Activated gamma-delta T cell treated with anti-CD3 and anti-CD28 coated beads, Interleukin-2, amount 50 U/mL, for 16 hours (primary cell): ENCODE measurements at places on chromosomes 7 and 10.

GRCh38 chr7:134527979-134528371, 608 bp downstream of the AKR1B10 start:
- no peak for DNase-seq

DNA sequence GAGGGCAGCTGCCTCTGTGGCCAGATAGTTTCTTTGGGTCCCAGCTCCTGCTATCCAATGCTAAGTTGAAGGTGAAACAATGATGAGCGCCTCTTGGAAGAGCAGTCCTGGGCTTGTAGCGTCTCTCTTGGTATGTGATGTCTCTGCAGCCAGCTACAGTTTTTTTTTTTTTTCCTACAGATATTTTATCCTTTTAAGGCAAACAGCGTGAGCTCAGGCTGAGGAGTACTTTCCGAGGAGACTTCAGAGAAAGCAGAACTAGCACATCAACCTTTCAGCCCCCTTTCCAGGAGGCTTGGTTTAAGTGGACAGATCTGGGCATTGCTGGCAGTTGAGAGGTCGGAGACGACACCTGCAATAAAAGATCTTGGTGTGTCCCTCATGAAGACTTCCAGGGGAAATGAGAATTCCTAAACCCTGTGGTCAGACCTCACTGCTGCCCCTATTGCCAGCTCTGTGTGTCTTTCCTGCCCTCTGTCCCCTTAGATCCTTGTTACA, 9.1 kb downstream of the PRKG1 start:
- no peak for DNase-seq

- DNase-seq, result no peak
Measured at GRCh38 chr7:43113622-43114457, 1.4 kb downstream of the HECW1 start.

GRCh38 chr10:63466144-63466935, 563 bp upstream of the JMJD1C start:
- peak; percentile 8 for DNase-seq

GRCh38 chr10:8026349-8027259, 27.9 kb upstream of the GATA3 start:
- DNase-seq, result no peak

GRCh38 chr10:42975005-42975493, 101.8 kb upstream of the RET start:
- no peak for DNase-seq

DNA sequence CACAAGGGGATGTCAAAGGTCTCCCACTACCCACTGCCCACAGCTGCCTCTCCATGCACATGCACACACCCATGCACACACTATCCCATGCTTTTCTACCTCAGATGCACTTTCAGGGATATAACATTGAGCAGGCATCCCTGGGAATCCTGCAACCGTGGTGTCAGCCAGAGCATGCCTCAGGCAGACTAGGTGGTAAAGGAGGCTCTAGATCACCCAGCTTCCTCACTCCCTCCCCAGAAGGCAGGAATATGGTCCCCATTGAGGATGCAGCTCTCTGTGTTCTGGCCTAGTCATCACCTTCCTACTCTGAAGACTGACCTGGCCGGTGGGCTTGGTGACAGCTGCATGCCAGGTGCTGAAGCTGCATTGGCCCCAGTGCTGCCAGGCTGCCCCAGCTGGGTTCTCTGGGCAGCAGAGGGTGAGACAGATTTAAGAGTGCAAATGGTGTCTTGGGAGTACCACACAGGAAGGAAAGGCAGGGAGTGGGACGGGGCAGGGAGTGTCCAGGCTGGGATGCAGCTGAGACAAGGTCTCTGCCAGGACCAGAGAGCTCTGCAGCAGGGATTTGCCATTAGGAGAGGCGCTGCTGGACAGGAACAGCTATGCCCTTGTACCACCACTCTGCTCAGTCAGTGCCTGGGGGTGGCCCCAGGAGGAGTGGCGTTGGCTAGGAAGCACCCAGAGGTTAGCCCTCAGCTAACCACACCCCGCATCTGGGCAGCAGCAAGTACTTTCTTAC, 53.4 kb upstream of the GDF10 start:
- DNase-seq, result no peak

DNA sequence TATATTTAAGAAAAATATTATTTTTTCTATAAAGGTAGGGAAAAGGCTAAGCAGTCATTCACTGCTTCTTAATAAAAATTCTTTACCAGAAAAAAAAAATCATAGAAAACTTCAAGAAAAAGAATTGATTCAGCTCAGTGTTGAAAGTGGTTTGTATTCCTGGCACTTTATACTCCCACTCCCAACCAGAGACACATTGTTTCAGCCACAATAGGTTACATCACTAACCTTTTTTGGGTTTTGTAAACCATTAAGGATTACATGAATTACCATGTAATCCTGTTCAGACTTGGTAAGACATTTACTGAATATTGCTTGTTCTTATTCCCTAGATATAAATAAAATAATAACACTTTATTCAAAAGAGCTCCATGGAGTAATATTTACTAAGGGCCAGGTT, 46.6 kb downstream of the MINPP1 start:
- DNase-seq, result no peak

- no peak for DNase-seq
Measured at GRCh38 chr10:124007773-124008145, 85.6 kb downstream of the CHST15 start.

DNA sequence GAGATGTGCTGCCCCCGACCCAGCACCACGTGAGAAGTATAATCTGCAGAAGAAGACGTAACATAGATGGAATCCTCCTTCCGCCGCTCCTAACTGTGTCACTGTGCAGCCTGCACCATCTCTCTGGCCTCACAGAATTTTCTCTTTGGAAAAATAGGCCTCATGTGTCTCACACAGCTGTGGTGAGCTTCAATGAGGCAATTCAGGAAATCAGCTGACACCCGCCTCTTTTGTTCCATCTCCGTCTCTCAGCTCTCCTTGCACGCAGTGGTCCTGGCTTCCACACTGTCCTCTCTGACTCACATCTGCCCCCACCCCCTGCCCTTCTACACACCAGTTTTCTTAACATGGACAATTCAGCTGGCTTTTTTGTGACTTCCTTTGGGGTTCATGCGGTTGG, 7.2 kb downstream of the C10orf90 start:
- no peak for DNase-seq

GRCh38 chr10:119503821-119504220, 38.7 kb downstream of the RGS10 start:
- DNase-seq, result no peak

GRCh38 chr10:128854963-128855362, 612.1 kb upstream of the MGMT start:
- no peak for DNase-seq

DNA sequence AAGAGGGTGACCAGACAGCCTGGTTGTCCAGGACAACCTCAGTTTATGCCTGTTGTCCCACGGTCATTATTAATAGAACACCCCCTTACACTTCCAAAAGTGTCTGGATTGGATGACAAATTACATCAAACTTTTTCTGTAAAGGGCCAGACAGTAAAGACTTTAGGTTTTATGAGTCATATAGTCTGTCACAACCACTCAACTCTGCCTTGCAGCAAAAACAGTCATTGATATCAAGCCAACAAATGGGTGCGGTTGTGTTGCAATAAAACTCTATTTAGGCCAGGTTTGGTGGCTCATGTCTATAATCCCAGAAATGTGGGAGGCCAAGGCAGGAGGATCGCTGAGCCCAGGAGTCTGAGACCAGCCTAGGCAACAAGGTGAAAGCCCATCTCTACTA, 66.7 kb upstream of the ATP6V0A4 start:
- no peak for DNase-seq

DNA sequence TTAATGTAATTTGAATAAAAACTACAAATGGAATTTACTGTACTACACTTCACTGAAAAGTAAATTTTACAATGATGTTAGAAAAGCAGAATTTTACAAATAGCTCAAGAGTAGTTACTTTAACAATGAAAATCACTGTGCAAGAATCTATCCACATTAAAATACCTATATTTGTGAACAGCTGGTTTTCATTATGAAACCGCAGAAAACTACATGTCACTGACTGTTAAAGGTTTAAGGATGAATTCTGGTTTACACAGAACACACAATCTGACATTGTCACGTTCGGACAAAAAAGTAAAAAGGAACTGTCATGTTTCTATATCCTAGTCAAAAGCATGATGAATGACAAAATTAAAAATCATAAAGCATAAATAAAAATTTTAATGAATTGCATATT, 415.3 kb upstream of the PRKCQ start:
- DNase-seq, result no peak

DNA sequence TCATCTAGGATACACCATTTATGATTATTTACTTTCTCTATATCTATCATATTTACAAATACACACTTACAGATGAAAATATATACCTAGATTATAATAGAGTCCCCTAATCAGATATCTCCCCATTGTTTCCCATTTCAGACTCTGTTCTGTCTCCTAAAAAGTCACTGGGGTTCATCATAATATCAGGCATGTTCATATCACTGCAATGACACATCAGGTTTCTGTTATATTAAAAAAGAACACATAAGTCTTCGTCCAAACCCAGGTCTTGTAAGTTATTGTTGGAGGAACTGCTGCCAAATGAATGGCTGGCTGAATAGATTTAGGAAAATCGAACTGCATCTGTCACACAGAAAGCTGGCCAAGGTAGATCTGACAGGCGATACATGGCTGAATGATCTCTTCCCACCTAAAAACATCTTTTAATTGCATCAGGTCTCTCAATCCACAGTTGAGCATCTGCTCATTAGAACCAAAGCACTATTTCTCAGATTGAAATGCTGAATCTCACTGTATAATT, 178.7 kb downstream of the CACNA2D1 start:
- DNase-seq, result no peak

- no peak for DNase-seq
Measured at GRCh38 chr7:64686493-64687184, 20.7 kb downstream of the ZNF107 start.

- no peak for DNase-seq
Measured at GRCh38 chr7:7434329-7434728, 101.3 kb downstream of the COL28A1 start.

- no peak for DNase-seq
Measured at GRCh38 chr10:4522296-4523000, 303.6 kb upstream of the AKR1E2 start.

DNA sequence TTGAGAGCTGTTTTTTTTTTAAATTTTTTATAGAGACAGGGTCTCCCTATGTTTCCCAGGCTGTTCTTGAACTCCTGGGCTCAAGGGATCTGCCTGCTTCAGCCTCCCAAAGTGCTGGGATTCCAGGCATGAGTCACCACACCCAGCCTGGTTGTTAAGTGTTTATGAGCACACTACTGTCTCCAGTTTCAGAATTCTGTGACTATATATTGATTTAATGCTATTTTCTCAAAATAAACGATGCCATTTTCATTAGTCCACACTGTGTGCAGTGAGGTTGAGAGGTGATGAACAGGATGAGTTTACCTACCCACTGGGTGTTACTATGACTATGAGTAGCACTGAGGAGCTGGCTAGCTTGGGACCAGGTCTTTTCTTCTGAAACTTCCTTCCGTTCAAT, 110.9 kb upstream of the FAM180A start:
- no peak for DNase-seq

GRCh38 chr10:51397695-51398094, 301.7 kb downstream of the CSTF2T start:
- DNase-seq, result no peak

DNA sequence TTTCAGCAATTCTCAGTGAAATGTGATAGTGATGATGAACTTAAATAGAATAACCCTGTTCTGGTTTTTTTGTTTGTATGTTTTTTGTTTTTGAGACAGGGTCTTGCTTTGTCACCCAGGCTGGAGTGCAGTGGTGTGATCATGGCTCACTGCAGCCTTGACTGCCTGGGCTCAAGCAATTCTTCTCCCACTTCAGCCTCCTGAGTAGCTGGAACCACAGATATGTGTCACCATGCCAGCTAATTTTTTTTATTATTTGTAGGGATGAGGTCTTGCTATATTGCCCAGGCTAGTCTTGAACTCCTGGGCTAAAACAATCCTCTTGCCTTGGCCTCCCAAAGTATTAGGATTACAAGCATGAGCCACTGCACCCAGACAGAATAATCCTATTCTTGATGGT, 14.3 kb upstream of the COL17A1 start:
- no peak for DNase-seq

DNA sequence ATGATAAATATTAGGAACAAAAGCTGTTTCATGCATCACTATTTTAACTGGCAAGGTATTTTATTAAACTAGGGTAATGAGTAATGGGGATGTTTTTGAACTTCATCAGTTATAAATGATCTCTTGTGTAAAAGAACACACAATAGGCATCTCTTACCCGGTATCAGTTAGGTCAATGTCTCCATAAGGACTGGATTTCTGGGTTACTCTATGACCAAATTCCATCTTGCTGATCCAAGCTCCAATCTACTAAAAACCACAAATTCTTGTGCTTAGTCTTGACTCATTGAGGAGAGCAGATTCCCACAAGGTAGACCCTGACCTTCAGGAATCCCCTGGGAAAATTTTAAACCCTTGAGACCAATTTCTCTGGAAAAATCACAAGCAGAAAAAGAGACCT, 1167.7 kb downstream of the XPNPEP1 start:
- no peak for DNase-seq

GRCh38 chr7:28961972-28962371, 3.8 kb upstream of the TRIL start:
- no peak for DNase-seq

- DNase-seq, result no peak
Measured at GRCh38 chr7:99990460-99990852, 14.6 kb upstream of the AZGP1 start.

DNA sequence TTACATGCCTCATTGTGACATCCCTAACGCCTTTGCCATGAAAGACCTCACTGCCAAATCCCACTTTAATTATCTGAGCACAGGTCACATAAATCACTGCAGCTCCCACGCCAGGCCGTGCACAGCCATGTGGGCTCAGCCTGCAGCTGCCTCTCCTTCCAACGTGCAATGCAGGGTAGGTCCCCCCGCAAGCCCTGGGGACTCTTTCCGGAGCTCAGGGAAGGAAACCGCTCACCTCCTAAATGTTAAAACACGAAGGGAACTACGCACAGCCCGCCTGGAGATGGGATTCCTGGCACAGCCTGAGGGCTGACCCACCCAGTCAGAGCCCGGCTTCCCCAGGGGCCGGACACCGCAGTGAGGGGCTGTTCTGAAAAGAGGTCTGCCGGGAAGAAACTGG, 128.0 kb downstream of the MAD1L1 start:
- no peak for DNase-seq

DNA sequence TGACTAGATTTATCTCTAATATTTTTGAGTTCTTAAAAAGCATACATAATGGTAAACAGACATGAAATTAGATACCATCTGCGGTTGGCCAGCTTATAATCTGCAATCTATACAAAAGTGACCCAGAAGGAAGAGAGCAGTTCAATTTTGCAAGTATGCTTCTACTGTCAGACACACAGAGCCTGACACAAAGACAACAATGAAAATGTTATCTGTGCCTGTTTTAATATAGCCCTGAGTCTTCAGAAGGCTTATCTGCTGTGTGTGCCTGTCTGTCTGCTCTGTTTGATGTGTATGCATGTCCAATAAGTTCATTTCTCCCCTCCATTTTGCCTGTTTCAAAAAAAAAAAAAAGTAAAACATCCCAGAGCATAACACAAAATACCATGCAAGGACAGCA, 73.3 kb upstream of the FHIP2A start:
- no peak for DNase-seq
